ENCODE measurements at places on chromosomes 2 and 18.
A peak's percentile ranks its signal among the peaks of the same experiment; 100 is the strongest.

GRCh38 chr18:8860845-8861642 is 155.7 kb downstream of the MTCL1 start:
- DNase-seq = no peak

DNA sequence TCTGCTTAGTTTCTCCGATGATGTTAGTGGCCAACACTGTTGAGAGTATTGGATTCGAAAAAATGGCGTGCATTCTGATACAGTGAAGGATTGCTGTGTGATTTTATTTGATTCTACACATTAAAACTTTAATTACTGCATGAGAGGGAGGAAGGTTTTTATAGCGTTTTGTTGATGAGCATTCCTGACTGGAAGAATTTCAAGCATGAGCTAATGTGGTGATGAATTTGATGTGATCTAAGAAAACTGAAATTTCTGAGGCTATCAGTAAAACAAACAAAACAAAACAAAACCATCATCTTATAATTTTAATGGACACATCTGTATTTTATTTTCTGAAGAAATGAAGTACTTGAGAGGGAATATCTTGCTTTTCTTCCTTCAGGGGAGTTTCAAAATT is 59.6 kb downstream of the ITGB6 start:
- DNase-seq = no peak

GRCh38 chr2:134823431-134823830 is 15.0 kb upstream of the ACMSD start:
- no peak for DNase-seq

DNA sequence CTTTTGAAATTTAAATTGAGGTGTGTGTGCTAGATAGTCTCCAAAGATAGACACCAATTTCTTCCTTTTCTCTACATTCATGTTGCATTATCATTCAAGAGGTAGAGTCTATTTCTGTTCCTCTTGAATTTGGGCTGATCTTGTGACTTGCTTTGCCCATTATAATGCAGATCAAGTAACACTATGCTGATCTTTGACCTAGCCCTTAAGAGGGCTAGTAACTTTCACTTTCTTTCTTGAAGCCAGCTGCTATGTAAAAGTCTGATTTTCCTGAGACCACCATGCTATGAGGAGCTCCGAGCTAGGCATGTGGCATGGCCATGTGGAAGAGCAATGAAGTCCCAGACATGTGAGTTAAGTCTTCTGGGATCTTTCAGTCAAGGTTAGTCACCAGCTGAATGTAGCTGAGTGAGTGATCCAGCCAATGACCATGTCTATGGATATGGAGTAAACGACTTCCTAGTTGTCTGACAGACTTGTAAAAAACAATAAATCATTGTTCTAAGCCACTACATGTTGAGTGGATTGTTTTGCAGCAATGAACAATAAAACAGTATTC is 189.4 kb upstream of the CWC22 start:
- DNase-seq = no peak

DNA sequence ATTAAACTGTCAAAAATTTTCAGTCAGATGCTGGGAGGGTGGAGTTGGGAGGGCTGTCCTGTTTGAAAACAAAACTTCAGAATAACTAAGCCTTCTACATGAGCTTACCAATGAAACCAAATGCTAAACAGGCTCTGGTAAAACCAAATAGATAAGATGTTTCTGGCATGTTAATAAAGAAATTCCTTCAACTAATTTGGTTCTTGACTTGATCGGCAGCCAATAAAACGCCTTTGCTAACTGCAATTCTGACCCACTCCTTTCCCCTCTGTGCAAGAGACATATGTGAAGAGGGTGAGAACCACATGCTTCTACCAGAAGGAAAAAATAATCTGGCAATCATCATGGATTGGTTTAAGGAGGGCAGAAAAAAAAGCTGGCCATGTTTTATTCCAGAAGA is 20.9 kb downstream of the MAP4K3 start:
- no peak for DNase-seq

GRCh38 chr2:45494978-45495293 is 116.1 kb downstream of the SRBD1 start:
- no peak for DNase-seq

GRCh38 chr18:4433717-4434116 is 21.4 kb downstream of the DLGAP1 start:
- DNase-seq = no peak

GRCh38 chr2:16283071-16283850 is 342.9 kb downstream of the MYCN start:
- DNase-seq = no peak

GRCh38 chr2:130790804-130791616 is 35.7 kb downstream of the AMER3 start:
- no peak for DNase-seq

DNA sequence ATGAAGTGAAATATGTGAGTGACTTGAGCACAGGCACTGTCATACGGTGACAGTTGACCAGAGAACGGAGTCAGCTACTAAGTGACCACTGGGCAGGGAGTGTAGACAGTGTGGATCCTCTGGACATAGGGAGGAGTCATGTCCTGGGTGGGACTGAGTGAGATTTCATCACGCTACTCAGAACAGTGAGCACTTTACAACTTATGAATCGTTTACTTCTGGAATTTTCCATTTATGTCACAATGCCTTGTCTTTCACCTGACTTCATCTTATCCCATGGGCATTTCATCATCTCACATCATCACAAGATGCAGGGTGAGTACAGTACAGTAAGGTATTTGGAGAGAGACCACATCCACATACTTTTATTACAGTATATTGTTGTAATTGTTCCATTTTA is 29.0 kb downstream of the PTPRM start:
- DNase-seq = no peak

DNA sequence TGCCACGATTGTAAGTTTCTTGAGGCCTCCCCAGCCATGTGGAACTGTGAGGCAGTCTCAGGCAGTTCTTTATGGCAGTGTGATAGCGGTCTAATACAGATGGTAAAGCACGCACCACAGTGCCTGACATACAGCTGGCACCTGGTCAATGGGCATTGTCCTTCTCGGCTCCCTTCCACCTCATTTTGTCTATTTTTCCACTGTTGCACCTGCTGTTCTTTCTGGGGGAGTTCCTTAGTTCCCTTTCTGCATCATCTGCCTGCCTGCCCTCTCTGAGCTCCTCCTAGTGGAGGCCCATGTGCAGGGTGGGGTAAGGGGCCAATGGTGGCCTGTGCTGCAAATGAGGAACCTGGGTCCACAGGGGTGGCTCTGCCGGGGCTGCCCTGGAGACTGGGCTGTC is 157.6 kb downstream of the LPIN1 start:
- no peak for DNase-seq

DNA sequence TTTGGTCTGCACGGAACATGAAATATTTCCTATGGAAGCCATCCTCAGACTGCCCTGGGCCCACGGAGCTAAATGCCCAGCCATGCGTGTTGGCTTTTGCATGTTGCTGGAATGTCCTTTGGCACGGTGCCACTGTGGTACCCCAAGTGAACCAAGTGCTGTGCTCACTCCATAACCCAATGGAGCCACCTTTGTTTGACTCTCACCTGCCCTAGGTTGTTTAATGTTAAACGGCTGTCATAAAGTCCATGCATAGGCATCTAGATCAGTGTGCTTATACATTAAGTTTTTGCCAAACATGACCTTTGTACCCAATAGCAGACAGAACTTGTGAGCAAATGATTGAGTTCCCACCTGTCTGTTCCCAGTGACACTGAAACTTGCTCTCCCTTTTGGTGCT is 59.9 kb upstream of the TMEM87B start:
- no peak for DNase-seq

DNA sequence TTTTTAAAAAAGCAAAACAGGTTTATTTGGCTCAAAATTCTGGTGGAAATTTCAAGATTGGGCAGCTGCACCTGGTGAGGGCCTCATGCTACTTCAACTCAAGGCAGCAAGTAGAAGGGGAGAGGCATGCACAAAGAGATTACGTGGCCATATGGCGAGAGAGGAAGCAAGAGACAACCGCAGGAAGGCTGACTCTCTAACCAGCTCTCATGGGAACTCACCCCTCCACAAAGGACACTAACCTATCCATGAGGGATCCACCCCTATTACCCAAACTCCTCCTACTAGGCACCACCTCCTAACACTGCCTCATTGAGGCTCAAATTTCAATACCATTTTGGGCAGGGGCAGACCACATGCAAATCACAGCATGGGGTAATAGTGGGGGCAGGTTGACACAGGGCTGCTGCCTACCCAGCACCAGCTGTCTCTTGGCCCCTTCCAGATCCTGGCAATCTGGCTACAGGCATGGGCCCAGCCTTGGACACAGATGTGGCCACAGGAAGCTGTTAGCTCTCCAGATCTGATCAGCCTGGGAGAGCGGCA is 2.0 kb upstream of the CAPN10 start:
- DNase-seq = no peak

DNA sequence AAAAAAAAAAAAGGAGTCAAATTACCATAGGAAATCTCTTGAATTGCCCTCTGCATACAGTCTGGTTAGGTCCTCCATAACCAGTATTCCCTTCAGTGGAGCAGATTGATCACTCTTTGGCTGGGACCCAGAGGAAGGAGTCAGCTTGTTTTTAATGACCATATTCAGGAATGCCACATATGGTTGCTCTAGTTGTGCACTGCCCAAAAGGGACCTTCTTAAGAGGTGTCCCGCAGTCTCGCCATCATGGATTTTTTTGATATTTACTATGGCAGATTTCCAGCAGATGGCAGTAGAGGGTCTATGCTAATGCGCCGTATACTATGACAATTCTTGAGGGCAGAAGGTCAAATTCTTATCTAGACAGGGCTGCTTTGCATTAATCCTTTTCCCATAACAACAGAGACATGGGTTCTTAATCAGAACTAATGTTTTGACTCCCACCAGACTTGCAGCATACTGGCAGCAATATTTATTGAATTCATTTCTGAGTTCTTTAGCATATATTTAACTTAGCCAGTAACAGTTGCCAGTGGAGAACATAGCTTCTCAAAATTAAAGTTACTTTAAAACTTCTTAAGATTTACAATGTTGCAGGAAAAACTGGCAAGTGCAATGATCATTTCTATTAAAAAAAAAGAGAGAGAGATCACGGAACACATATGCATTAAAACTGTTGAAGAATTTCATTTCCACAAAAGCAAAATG is 31.8 kb upstream of the INPP4A start:
- DNase-seq = no peak

DNA sequence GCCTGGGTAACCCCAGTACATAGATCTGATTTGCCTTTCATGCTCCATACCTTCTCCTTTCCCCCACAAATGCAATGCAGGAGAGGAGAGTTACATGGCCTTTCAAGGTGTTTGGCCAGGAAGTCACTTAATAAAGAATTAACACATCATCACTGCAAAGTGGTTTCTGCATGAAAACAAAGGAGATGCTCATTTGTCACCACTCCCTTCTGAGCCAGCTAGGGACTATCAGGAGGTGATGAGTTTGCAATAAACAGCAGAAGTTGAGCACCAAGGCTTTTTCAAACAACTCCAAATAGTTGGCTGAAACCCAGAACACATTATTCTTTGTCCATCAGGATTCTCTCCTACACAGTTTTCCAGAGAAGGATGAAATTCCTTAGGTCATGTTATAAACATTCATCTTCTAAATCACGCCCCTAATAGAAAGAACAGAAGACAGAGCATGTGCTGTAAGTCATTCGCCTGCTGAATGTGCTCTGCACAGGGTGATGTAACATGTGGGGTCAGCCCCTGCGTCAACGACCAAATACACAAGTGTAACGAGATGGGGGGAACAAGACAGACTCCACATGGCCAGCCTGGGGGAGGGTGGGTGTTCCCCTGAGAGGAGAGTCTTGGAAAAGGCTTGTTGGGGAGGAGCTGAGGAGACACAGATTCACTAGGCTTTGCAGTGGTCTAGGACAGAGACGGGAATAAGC is 87.3 kb upstream of the RMDN2 start:
- no peak for DNase-seq

DNA sequence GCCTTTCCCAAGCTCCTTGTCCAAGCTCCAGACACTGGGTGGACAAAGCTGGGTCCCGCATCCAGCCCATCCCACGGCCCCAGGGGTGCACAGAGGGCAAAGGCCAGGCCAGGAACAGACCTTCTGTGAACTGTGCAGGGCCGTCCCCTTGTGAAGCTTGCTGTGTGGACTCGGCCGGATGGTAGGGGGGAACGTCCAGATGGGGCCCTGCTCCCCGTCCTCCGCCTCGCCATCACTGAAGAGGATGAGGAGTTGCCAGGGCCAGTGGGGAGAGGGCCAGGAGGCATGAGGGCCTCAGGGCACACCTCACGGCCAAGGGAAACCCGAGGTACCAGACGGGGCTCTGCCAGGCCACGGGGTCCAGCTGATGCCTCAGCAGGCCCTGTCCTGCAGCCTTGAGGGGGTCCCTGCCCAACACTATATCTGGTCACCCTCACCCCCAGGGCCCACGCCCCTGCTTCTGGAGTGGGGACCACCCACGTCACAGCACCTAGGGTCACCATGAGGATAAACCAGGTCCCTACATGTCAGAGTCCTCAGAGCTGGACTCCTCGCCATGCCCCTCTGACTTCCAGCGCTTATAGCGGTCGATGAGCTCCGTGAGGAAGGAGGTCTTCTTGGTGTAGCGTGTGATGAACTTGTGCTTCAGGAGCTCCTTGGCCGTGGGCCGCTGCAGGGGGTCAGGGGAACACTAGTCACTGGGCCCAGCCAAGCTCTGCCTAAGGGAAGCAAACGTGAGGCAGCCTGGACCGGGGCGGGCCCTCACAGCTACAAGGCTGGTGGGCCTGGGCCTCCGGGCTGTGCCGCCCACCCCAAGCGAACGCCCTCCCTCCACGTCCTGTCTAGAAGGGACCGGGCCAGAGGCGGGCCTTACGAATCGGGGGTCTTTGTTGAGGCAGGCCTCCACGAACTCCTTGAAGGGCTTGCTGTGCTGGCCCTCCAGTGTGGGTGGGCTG is 10.0 kb downstream of the STK25 start:
- DNase-seq = no peak

DNA sequence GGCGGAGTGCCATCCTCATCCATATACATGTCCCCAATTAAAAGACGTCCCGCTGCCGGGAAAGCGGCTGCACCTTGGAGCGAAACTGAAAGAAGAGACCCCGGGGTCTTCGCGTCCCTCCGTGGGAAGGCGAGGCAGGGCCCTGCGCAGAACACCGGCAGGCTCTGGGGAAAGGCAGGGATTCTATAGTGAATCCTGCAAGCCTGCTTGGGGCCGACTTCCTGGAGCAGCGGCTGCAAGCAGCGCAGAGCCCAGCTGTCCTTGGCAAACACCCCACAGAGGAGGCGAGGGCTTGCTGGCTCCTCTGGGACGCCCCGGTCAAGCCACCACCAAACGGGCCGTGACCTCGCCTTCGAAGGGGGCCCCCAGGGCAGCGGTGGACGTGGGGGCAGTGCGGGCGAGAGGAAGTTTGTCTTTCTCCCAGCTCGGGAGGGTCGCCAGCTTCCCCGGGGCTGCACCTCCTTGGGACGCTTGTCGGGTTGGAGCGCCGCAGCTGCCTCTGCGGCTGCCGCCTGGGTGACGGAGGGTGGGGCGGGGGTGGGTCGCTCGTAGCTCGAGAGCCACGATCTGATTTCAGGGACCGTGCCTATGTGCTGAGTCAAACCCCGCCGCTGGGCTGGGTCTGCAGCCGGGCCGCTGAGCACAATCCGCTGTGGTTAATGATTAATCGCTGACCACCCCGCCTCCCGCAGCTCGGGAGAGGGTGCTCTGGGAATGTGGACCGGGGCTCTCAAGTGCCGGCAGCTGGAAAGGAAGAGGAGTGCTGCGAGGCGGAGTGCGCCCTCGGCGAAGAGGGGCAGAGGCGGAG is 486 bp upstream of the GPR39 start:
- peak; percentile 98 for DNase-seq

- no peak for DNase-seq
These were observed 24.7 kb upstream of the AGAP1 start for GRCh38 chr2:235468978-235469655.

GRCh38 chr2:233439191-233439590 is 84.9 kb downstream of the DGKD start:
- DNase-seq = no peak

GRCh38 chr2:71453404-71454220 is at the start of gene DYSF:
TSS of gene DYSF (plus strand) at chr2:71453561.
- no peak for DNase-seq

Data from RWPE2 (cell line).